ENCODE measurements at places on chromosomes 5 and 9. TPM values are rescaled to one million over a fixed set of nuclear protein-coding genes. Genes with fewer than 3 reads are reported as not detected.

DNA sequence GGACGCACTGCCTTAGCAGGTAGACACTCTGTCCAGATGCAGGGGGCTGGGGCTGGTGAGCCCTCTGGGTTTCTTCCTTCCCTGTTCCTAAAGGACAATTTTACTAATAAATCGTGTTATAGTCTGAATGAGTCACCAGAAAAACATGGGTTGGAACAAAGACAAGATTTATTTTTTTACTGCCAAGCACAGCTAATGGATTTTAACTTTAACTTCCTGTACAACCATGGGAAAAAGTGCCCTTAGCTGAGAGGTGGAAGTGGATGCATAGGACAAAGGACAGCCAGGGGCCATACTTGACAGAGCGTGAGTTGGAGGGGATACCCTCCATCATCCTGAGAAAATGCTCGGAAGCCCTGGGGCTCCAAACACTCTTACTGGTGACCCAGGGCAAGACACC lies 300.7 kb downstream of the MSX2 start:
- no peak for DNase-seq

DNA sequence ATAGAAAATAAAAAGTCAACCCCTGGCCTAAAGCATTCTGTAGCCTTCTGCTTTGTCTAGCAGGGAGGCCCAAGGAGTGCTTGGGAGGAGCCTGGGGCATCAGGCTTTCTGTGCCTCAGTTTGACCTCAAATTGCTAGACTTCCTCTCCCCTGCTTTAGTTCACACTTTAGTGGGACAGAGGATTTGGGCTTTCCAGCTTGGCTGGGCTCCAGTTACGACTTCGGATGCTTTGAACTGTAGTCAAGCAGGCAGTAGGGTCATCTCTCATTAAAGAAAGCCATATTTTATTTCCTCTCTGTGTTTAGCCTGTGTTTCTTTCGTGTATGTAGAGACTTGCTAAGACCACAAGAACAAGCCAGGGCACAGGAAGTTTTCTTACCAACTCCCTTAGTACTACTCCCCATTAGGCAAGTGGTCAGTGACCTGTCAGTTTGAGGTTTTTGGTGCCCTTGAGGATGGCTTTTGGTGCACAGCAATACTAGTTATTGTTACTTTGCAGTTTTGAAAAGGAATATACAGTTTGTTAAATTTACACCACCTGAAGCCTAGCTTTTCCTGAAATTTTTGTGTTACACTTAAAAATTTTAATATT lies 334.7 kb downstream of the NDUFS4 start:
- peak; percentile 37 for DNase-seq

DNA sequence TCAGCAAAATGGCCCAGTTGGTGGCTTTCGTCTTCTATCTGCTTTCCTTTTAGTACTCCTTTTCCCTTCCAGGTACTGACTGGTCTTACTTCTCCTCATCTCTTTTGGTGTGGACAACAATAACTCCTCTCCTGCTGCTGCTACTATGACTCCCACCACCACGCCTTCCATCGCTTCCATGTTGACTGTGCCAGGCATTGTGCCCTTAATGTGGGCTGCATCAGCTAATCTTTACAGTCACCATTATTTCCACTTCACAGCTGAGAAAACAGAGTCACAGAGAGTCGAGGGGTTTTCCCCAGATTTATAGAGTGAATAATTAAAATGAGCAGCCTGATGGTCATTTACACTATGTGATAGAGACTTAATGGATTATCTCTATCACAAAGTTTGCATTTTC lies 184.9 kb upstream of the IL12B start:
- DNase-seq, result no peak

DNA sequence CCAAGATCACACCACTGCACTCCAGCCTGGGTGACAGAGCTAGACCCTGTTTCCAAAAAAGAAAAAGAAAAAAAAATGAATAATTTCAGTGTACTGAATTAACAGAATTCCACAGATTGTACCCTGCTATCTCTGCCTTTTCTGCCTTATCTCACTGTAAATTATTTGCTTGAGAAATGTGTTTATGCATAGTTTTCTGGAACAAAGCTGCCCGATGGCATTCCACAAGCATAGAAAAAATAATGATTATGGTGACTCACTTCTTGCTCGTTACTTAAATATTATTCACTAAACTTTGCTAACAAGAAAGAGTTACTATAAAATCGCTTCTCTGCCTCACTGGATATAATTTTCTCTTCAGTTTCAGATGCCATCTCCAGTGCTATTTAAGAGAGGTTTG lies 88.7 kb upstream of the FAM169A start:
- DNase-seq, result peak; percentile 44

DNA sequence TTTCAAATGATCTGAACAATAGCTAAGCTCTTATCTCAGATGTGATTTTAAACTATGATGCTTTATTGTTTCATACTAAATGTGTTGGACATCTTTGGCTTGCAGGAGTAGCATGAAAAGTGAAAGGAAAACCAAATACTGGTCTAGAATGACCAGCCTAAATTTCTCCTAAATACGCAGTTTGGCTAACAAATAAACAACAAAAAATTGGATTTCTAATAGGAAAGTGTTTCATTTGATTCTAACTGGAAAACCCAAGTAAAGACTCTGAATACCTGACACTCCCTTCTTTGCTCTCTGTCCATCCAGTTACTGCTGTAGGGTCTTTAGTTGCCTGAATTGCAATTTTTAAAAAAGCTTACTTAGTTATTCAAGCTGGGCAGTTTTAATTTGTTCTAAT lies 111.7 kb upstream of the ACOT12 start:
- no peak for DNase-seq

GRCh38 chr9:126027566-126027965 lies 280.4 kb downstream of the PBX3 start:
- DNase-seq, result no peak

- DNase-seq, result peak; percentile 89
Measured at GRCh38 chr5:41246376-41246775, 33.0 kb upstream of the C6 start.

- peak; percentile 83 for DNase-seq
Measured at GRCh38 chr5:148991566-148991965, 71.3 kb downstream of the SH3TC2 start.

- peak; percentile 64 for DNase-seq
Measured at GRCh38 chr5:9440517-9440916, 105.4 kb downstream of the SEMA5A start.

DNA sequence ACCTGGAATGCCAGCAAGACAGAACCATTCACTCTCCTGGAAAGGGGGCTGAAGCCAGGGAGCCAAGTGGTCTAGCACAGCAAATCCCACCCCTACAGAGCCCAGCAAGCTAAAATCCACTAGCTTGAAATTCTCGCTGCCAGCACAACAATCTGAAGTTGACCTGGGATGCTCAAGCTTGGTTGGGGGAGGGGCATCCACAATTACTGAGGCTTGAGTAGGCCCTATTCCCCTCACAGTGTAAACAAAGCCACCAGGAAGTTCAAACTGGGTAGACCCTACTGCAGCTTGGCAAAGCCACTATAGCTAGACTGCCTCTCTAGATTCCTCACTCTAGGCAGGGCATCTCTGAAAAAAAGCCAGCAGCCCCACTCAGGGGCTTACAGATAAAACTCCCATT lies 17.3 kb downstream of the RIGI start:
- DNase-seq, result no peak

The CTXN3 gene
- not detected for polyA plus RNA-seq

The GABRA6 gene
- polyA plus RNA-seq, result not detected

The PCDHA9 gene
- not detected for polyA plus RNA-seq

Measured in mammary epithelial cell (primary cell).